ENCODE measurements at places on chromosomes 16 and 17.

DNA sequence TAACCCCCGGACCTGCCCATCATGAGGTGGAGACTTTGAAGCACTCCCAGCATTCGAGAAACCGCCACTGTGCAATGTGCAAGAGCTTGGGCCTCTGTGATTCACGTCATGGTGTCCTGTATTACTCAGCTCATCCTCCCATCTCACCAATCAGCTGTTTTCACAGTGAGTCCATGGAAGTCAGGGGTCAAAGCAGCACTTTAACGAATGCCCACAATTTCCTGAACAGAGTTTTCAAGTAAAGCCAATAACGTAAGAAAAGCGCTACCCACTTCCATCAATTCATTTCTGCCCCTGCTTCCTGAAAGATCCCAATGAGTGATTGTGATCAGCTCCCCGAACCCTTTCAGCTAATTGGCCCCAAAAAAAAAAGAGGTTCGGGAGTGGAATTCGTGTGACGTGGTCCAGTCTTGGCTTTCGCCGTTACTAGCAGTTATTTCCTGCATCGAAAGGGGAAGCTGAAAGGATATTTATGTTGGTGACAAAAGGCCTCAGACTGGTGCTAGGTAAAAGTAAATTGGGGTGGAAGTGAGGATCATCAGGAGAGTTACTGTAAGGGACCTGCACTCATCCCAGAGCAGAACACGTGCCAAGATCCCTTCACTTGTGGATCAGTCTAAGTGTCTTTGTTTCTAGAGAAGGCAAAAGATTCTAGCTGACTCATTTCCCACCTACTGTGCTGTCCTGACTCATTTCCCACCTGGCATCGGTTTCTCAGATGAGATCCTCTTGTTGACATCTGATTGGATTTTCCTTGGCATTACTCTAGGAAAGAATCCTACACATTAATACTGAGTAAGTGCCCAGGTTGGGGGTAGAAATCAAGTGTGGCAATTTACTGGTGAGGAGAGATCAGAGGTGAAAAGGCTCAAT, 136.7 kb upstream of the NUDT7 start:
- no peak for DNase-seq

DNA sequence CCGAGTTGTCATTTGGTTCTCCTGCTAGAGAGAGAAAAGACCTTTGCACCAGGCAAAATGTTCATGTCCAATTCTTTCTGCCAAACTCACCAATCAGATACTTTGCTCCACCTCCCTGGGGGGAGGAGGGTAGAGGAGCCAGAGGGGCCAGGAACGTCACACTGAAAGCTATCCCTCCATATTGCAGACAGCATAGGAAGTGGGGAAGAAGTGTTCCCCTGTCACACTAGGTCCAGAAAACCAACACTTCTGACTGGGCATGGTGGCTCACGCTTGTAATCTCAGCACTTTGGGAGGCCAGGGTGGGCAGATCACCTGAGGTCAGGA, 9.5 kb downstream of the HSD17B2 start:
- no peak for DNase-seq

DNA sequence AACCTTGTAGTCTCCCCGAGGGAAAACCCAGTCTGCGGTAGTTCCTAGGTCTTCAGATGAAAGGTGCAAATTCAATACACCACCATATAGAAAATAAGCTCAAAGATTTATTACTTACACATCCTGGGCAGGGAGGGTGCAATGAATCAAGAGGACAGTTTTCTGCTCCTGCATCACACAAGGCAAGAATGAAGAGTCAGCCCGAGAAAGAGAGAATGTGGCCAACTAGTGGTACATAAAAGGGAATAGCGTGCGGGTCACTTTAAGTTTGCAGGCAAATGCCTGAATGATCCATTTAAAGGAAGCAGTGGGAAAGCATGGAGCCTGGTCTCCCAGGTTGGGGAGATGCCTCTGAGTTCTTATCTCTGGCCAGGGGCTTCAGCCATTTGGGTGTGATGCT, 403.4 kb downstream of the GRIN2A start:
- DNase-seq: no peak

DNA sequence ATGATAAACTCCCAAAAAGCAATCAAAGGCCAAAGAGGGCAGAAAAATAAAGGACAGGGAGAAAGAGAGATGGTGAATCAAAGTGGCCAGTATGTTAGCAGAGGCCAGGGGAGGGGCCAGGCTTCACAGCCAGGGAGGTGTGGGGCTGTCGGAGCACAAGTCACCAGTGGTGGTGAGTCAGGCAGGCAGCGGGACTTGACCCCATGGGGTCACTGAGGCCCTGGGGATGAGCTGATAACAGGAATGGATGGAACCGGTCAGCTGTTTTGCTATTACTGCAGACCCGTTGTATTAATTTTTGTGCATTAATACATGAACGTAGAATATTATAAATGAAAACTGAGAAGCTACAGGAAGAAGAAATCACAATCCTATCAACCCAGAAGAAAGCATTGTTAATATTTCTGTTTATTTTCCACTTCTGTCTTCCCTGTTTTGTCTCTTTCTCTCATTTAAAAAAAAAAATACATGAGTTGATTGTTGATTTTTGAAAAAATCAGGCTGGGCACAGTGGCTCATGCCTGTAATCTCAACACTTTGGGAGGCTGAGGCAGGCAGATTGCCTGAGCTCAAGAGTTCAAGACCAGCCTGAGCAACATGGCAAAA, 106.9 kb downstream of the SOCS1 start:
- DNase-seq: no peak

DNA sequence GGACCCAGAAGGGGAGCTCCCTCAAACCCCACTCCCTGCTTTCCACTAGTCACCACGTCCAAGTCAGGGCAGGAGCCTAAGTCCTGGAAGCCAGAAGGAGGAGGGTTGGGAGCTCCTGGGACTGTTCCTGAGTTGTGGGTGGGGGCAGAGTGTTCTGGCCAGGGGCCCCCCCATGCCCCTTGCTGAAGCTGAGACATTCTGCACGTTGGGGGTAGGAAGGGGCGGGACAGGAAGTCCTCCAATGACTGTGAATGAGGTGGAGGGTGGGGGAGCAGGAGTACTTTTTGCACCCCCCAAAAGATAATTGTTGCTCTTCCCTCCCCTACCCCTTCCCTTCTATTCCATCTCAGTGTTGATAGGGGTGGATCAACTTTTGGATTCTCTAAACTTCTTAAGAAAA, 21.4 kb upstream of the C17orf113 start:
- no peak for DNase-seq

DNA sequence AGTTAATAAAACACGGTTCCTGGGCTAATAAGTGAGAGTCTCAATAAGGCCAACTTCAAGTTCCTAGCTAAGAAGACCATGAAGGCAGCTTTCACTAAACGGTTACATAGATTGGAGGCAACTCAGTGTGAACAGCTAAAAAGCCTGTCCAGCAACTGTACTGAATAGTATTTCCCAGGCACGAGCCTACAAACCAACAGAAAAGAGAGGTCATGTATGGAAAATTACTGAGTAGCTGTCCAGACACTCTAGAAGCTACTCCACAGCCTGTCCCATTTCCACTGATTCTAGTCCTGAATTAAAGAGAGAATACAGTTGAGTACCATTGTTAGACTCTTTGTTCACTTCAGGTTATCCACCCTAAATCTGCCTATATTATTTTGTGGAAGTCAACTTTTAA, 36.5 kb upstream of the C17orf78 start:
- DNase-seq: no peak

DNA sequence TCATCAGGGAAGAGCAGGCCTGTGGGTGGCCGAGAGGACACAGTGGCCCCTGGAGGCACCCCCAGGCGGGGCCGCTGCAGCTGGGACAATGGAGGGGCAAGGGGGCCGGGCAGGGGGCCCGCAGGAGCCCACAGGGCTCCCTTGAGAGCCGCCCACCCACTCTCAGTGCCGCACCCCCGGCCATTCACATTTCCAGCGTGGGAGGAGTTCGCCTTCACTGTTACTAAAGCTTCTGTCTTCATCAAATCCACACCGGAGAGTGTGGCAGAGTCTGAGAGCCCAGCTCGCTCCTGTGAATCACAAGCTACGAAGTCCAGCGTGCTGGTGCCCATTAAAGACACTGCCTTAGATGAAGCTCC, 20.9 kb upstream of the PVALEF start:
- DNase-seq: no peak

- no peak for DNase-seq
Observed at GRCh38 chr16:27432558-27432957, 30.6 kb downstream of the IL21R start.

GRCh38 chr16:76800196-76800595, 390.8 kb upstream of the MON1B start:
- no peak for DNase-seq

DNA sequence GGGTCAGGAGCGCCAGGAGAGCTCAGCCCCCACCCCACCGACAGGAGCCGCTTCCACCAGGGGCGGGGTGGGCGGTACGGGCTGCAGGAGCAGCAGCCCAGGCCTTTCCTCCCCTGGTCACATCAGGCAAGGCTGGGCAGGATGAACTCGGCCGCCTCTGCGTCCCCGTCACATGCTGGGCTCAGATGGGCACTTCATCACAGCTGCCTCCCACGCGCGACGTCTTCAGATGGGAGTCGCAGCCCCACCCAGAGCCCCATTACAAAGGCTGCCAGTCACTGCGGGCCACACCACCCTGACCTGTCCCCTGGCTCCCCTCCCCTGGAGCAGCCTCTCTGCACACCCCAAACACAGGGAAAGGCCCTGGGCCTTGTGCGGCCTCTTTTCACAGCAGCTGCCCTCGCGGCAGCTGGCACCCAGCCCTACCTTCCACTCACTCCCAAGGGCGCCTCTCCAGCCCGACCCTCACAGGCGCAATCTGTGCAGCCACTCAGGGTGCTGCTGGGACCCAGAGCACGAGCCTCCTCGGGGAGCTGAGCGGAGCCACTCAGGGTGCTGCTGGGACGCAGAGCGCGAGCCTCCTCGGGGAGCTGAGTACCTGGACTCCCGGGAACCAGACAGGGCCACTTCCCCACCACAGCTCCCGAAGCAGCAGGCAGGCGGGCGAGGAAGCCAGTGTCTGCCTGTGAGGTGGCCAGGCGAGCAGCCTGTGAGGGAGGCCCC, 4.7 kb downstream of the ZNF598 start:
- DNase-seq: no peak

GRCh38 chr17:77006971-77007649, 133.7 kb upstream of the SEC14L1 start:
- DNase-seq: no peak

DNA sequence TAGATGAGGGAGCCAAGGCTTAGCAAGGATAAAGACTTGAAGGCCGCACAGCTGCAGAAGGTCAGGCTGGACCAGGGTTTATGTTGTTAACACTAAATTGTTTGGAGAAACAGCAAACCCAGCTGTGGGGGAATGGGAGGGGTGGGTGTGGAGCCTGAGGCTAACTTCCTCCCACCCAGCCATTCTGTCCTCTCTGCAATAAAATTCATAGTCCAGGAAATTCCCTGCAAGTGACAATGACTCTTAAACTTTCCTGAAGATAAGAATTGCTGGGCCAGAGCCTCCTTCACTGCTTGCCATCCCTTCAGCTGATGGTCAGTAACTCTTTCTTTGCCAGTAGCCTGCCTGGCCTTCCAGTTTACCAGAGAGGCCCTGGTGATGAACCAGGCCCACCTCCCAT, 19.4 kb upstream of the ATP5MC1 start:
- DNase-seq: no peak

Measured in stimulated activated CD8-positive, alpha-beta memory T cell treated with anti-CD3 and anti-CD28 coated beads, Interleukin-7, amount 100 ng/mL, for 4 hours (primary cell).